ENCODE measurements at places on chromosomes 12 and 14. TPM values are rescaled to one million over a fixed set of nuclear protein-coding genes. Genes with fewer than 3 reads are reported as not detected.
A peak's percentile ranks its signal among the peaks of the same experiment; 100 is the strongest.

DNA sequence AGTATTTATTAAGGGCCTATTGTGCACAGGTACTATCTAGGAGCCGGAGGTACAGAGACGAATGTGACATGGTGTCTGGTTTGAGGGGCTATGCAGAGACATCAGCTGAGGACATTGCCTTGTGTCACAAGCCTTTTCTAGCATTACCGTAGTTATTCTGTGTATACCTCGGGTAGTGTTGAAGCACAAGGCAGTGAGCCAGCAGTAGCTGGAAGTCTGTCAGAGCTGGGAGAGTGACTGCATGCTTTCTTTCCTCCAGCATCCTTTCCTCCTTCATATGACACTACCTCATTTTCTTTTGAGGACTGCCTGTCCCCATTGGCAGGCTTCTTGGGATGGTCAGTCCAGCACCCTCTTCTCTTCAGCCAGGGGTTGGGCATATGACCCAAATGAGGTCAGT is 77.0 kb downstream of the POLR3B start:
- no peak for DNase-seq

The NUMB gene
- total RNA-seq: 39.4 TPM

- no peak for DNase-seq
Measured at GRCh38 chr12:115828168-115828567, 449.3 kb downstream of the MED13L start.

- no peak for DNase-seq
Measured at GRCh38 chr14:91839749-91840148, 27.6 kb downstream of the TC2N start.

- no peak for DNase-seq
Measured at GRCh38 chr12:51519755-51520154, 71.3 kb upstream of the SCN8A start.

- no peak for DNase-seq
Measured at GRCh38 chr12:8058506-8058905, 7.7 kb downstream of the C3AR1 start.

DNA sequence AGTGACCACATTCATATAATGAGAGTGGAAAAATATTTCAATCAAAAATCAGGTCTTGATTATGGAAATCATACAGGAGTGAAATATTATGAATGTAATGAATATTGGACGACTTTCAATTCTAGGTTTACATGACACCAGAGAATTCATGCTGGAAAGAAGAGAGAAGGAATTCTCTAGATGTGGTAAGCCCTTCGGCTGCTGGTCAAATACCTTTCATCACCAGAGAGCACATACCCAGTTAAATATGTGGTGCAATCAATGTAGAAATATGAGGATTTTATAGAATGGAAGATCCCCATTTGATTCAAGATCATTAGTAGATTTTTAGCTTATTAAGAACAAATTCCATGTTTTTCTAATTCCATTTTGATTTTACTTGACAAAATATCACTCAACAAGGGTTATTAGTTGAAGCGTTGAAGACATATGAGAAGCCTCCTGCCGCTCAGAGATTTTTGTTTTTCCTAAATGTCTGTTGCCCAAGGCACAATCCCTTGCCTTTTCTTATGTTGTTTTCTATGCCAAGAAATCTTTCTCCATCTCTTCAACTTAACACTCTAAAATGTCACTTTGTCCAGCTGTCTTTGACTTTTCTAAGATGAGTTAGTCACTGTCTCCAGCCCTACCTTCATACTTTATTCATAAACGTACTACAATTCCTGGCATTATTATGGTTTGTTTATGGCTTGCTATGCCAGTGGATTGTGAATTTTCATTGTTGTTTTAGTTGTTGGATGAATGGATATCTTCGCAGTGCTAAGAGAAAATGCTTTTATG is 72.8 kb upstream of the ZDHHC17 start:
- DNase-seq: no peak

The ACSM4 gene
- total RNA-seq: not detected

- DNase-seq: no peak
Measured at GRCh38 chr12:132227782-132228475, 83.7 kb downstream of the NOC4L start.

- DNase-seq: no peak
Measured at GRCh38 chr14:60348211-60348610, 99.2 kb downstream of the PPM1A start.

DNA sequence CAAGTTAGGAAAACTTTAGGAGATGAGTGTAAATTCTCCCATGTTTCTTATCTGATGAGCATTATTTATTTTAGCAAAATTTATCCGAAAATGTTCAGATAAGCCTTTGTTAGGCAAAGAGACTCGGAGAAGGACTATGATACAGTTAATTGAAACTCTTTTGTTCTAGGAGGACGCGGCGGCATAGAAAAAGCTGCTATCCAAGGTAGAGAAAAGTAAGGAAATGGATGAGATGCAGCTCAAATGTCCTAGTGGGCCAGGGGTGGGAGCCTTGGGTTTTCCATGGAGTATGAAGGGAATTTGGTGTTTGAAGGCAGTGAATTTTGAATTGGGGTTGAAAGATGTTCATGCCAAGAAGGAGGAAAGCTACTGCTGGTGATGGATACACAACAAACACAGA is 1504.5 kb downstream of the AACS start:
- DNase-seq: no peak

DNA sequence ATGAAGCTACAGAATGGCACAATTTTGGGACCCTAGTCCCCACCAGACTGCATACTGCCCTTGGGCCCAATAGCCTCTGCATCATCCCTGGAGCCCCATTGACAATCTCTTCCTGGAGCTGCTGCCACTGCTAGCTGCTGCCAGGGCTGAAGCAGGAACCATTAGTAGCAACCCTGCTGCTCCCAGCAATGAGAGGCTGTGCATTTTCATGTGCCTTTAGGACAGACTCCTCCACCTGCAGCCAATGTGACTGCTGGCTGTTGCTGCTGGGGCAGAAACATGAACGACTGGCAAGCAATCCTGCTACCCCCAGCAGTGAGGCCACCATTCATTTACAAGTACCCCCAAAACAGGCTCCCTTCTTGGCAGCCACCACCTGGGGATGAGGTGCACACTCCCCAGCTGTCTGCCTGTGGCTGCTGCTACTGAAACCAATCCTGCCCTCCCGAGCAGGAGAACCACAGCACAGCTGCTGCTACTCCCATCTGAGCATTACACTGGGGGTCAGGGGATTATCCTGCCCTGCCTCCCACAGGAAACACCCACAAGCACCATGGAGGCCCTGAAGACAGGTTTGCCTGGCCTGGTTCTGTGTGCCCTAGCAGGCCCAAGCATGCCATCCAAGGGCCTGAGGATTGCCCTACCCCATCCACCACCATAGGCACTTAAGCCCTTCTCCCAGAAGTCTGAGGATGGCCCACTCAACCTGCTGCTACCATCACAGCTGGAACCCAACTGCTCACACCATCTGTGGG is 181.0 kb downstream of the MYRFL start:
- no peak for DNase-seq

DNA sequence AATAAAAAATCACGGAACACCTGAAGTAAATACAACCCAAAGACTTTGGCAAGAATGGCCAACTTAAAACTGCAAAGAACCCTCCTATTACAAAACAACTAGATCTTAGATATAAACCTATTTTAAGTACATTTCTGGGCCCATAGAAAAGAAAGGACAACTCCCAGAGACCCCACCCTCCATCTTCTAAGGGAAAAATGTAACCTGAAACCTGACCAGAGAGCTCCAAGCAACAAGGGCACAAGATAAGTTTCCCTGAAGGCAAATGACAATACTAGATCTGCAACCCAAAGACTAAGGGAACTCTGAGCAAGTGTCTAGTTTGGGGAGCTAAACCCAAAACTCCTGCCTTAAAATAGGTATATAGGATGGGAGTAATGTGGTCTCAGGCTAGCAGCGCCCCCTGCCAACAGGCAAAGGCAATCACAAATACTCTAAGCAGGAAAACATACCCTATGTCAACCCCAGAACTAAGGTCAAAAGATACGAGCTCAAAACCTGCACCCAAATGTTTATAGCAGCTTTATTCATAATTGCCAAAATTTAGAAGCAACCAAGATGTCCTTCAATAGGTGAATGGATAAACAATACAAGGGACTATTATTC is 218.9 kb downstream of the ITPR2 start:
- peak; percentile 11 for DNase-seq

The RTL1 gene
- total RNA-seq: not detected

DNA sequence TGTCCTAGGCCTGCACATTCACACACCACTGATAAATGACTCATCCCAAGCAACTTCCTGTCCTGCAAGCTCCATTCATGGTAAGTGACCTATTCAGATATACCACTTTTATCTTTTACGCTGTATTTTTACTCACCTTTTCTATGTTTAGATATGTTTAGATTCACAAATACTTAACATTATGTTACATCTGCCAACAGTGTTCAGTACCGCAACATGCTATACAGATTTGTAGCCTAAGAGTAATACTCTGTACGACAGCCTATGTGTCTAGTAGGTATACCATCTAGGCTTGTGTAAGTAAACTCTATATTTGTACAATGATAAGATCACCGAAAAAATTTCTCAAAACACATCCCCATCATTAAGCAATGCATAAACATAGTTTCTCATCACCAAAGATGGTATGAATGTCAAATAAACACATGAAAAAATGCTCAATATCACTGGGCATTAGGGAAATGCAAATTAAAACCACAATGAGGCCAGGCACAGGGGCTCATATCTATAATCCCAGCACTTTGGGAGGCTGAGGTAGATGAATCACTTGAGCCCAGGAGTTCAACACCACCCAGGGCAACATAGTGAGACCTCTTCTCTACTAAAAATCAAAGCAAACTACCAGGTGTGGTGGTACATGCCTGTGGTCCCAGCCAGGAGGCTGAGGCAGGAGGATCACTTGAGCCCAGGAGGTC is 20.7 kb downstream of the ATXN2 start:
- peak; percentile 26 for DNase-seq

DNA sequence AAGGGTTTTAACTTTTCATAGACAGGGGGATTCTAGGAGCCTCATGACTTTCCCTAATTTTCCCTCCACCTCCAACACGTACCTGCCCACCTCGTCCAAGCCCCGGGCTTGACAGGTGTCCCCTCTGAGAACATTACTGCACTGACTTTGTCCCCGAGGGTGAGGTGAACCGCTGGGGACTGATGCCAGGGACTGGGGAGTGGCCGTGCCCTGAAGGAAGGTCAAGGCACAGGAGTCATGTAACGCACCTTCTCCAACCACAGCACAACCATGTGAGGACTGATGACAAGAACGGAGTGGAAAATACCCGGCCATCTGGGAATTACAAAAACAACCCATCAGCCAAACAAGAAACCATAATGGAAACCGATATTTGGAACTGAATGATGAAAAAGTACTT is 214.7 kb upstream of the C14orf180 start:
- no peak for DNase-seq

The LRRC43 gene
- total RNA-seq: not detected

The SLC38A6 gene
- total RNA-seq: 9.8 TPM

DNA sequence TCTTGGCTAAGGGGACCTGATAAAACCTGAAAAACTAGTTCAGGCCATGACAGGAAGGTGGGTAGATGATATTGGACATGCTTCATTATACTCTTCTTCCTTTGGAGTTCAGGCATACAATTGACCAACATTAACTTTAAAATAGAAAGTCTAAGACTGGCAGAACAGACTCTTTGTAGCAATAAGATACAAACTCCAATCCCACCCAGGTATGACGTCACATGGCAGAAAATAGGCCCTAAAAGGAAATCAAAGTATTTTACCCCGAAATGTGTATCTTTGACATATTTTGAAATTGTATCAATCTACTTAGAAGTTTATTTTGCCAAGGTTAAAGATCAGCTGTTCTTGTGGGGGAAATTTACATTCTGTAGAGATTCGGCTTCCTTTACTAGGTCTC is 198.1 kb upstream of the LRIG3 start:
- DNase-seq: no peak

The LALBA gene
- total RNA-seq: not detected

GRCh38 chr12:80565271-80565670 is 121.2 kb downstream of the PTPRQ start:
- no peak for DNase-seq

The EIF2B1 gene
- 103 TPM for total RNA-seq

DNA sequence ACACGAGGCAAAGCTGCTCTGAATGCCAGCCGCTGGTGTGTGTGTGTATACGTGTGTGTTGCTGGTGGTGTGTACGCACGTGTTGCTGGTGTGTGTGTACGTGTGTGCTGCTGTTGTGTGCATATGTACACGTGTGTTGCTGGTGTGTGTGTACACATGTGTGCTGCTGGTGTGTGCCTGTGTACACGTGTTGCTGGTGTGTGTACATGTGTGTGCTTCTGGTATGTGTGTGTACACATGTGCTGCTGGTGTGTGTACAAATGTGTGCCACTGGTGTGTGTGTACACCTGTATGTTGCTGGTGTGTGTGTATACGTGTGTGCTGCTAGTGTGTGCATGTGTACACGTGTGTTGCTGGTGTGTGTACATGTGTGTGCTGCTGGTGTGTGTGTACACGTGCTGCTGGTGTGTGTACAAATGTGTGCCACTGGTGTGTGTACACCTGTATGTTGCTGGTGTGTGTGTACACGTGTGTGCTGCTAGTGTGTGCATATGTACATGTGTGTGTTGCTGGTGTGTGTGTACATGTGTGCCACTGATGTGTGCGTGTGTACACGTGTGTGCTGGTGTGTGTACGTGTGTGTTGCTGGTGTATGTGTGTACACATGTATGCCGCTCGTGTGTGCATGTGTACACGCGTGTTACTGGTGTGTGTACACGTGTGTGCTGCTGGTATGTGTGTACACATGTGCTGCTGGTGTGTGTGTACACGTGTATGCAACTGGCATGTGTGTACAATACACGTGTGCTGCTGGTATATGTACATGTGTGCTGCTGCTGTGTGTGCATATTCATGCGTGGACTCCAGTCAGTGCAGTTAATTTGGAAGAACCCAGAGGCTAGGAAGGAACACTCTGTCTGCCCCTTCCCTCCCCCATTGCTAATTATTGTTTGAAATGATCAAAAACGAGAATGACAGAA is 47.2 kb downstream of the CACNA2D4 start:
- no peak for DNase-seq

DNA sequence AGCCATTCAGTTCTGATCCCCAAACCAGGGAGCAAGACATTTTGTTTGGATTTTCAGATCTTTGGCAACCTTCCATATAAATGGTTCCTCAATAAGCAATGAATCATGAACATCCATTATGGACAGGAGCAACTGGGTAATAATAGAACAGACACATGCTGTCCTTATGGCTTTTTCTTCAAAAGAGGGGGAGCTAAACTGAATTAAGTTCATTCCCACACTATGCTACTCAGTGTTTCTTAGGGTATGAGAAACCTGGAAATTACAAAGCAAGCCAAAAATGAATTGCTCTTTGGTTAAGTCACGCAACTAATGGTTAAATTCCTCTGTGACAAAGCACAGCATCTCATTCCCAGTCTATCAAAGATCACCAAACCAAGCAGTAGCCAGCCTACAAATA is 51.0 kb downstream of the PTGER2 start:
- no peak for DNase-seq

The KRT73 gene
- not detected for total RNA-seq

DNA sequence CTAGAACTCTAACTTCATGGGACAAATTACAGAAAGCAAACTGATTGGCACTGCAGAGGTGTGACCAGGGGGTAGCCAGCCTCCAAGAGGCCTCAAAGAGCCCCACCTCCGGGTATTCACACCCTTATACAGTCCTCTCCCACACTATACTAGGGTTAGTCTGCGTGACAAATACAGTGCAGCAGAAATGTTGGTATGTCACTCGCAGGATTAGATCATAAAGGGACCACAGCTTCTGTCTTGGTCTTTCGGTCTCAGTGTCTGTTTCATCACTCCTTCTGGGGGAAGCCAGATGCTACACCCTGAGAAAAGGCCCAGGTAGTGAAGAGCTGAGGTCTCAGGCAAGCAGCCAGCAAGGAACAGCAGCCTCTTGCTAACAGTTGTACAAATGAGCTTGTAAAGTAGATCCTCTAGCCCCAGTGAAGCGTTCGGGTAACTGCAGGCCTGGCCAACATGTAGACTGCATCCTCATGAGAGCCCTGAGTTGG is 68.9 kb upstream of the SAV1 start:
- no peak for DNase-seq

The AKAP3 gene
- total RNA-seq: 0.44 TPM

Measured in K562 (cell line).